Activated gamma-delta T cell treated with Interleukin-2 at 50 U/mL for 16 hours (primary cell): ENCODE measurements at places on chromosomes 2 and 18.

DNA sequence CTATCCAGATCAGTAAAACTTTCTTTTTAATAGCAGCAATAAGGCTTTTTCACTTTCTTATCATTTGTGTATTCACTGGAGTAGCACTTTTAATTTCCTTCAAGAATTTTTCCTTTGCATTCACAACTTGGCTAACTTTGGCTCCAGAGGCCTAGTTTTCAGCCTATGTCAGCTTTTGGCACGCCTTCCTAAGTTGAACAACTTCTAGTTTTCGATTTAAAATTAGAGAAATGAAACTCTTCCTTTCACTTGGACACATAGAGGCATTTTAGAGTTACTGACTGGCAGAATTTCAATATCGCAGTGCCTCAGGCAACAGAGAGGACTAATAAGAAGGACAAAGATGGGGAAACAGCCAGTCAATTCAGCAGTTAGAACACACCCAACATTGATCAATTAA lies 577.4 kb downstream of the DSC3 start:
- DNase-seq = no peak

DNA sequence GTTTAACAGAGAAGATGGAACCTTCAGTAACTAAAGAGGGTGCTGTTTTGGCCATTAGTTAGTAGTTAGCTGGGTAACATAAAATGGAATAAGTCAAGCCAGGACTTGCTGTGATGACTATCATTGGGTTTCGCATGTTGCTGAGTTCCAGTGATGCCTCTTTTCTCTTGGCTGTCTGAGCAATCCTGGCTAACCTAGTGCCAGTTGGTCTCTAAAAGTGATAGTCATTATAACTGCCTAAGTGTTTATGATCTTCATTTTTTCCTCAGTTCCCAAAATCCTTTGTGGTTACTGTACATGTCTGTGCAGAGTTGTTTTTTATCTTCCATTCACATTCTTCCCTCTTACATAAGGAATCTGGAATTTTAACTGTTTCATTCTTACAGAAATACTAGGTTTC lies 33.4 kb downstream of the WDR43 start:
- no peak for DNase-seq

GRCh38 chr2:154400563-154401290 lies 297.8 kb upstream of the KCNJ3 start:
- DNase-seq = no peak

DNA sequence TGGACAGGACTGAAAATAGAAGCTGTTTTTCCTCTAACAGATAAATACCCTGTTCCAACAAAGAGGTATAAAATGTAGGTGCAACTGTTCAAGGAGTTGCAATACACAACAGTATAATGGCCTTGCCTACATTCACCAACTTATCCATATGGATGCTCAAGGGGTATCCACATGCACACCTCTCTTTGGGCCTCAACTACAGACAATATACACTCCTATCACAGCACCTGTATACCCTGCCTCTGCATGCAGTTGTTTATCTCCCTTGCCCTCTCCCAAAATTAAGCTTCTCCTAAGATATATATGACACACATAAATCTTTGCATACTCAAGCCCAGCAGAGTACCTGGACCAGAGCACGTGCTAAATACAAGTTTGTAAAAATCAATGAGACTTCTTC lies 37.3 kb downstream of the DARS1 start:
- DNase-seq = no peak

- DNase-seq = no peak
These were observed 9.0 kb downstream of the CUL3 start for GRCh38 chr2:224576088-224576715.

DNA sequence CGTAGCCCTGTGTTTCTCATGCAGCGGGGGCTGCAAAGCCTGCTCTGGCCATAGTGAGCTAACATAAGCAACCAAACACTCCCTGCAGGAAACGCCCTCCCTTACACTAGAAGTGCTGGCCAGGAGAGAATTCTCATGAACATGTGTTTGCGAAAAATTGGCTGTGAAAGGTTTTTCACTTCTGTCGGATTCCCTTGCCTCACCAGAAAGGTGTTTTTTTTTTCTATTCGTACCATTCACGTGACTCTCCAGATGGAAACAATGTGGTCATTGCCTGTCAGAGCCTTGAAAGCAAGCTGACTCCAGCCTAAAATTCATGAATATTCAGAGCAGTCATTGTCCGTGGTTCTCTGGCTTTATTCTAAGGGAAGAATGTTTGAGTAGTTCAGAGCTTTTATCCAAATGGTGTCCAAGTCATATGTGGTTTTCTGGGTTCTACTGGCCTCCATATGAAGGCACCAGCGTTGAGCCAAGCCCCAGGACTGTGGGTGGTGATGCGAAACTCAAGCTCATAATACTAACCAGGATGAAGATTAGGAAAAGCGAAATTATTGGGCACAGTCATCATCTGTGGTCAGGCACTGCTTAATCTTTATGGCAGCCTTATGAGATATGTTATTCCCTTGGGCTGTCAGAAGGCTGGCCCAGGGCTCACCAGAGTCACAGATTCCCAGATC lies 236.4 kb downstream of the ALPK2 start:
- no peak for DNase-seq

DNA sequence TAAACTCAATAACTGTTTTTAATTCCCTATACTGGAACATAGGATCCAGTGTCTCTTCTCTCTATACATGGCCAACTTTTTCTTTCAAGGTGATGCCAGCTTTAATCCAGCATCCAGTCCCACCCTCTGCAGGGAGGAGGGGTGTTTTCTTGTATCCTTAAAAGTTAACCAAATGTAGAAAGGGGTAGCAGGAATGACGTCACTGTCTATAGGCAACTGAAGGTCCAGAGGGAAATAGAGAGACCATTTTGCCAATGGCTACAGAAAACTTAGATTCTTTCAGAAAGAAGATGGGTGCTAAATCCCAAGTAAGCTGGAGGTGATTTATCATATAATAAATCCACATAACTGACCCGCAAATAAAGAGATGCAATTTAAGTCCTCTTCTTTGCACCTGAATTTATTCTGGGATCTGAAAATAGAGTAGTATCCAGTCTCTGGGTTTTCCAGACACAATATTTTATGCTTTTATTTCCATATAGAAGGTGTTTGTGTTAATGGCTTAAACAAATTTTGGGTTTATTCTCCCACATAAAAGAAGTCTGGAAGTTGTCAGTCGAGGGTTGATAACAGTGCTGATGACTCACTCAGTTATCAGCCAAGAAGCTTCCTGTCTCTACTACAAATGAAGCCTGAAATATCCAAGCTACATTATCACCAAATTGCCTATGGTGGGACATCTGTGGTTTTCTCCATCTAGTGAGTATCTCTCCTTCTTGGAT lies 5.7 kb upstream of the DNER start:
- DNase-seq = no peak
